ENCODE measurements at places on chromosomes 2 and 18. TPM values are rescaled to one million over a fixed set of nuclear protein-coding genes. Genes with fewer than 3 reads are reported as not detected.

The ANKRD62 gene
- total RNA-seq, result not detected

The SH2D6 gene
- total RNA-seq, result not detected

The REG3G gene
- not detected for total RNA-seq

The RGPD3 gene
- total RNA-seq, result 0.52 TPM

The IL1RL1 gene
- 1.0 TPM for total RNA-seq

The MFSD2B gene
- 0.52 TPM for total RNA-seq

The TMEM169 gene
- total RNA-seq, result 1.6 TPM

The EFHD1 gene
- total RNA-seq, result 2.1 TPM

The EVA1A gene
- 6.3 TPM for total RNA-seq

The ITGA6 gene
- total RNA-seq, result 83.5 TPM

The ADRA2B gene
- 2.1 TPM for total RNA-seq

The IL1RN gene
- not detected for total RNA-seq

The POTEE gene
- total RNA-seq, result not detected

The ABCG5 gene
- not detected for total RNA-seq

The POTEI gene
- total RNA-seq, result under 0.01 TPM

All from skeletal muscle tissue (tissue), 5 donors.